ENCODE measurements at places on chromosomes 16 and 17.

- no peak for DNase-seq
Measured at GRCh38 chr17:6105649-6106007, 35.4 kb downstream of the WSCD1 start.

GRCh38 chr17:74893936-74894671, 671 bp upstream of the FADS6 start:
- no peak for DNase-seq

GRCh38 chr16:26070302-26071100, 378.7 kb downstream of the HS3ST4 start:
- DNase-seq = no peak

DNA sequence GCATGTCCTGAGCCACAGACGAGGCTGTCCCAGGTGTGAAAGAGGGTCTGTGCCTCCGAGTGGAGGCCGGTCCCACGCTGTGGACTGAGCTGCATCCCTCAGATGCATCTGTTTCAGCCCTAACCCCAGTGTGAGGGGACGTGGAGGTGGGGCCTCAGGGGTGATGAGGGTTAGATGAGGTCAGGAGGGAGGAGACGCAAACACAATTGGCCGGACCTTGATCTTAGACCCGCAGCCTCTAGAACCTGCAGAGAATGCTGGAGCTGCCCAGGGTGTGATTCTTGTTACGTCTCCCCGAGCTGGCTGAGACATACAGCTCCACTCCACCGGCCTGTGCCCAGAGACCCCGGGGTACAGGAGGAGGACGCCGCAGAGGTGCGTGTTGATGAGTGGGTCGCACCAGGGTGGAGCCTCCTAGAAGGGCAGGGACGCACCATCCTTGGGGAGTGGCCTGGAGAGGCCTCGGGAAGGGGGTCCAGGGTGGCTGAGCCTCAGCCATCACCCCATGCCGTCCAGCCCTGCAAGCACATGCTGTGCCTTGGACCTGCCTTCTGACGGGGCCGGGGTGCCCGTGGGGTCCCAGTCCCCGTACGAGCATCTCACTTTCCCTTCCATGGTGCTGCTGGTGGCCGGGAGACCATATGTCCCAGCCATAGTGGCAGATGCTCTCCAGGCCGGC, 16.6 kb upstream of the C1QTNF8 start:
- DNase-seq = no peak

- DNase-seq = no peak
Measured at GRCh38 chr16:88430524-88431446, 22.3 kb upstream of the ZFPM1 start.

DNA sequence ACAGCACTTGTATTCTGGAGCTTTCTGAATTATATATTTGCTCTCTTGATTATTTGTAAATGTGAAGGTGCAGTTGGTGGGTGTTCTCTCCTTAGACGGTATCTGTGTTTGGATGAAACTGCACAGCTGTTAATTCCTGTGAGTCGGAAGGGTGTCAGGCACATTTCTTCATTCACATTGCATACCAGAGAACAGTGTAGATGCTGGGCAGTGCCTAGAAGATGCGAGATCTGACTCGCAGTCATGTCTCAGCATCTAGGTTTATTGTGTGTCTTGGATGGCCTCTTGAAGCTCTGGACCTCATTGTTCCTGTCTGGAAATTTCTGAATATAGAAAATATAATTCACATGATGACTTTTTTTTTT, 61.2 kb downstream of the CLEC16A start:
- DNase-seq = peak; percentile 53

DNA sequence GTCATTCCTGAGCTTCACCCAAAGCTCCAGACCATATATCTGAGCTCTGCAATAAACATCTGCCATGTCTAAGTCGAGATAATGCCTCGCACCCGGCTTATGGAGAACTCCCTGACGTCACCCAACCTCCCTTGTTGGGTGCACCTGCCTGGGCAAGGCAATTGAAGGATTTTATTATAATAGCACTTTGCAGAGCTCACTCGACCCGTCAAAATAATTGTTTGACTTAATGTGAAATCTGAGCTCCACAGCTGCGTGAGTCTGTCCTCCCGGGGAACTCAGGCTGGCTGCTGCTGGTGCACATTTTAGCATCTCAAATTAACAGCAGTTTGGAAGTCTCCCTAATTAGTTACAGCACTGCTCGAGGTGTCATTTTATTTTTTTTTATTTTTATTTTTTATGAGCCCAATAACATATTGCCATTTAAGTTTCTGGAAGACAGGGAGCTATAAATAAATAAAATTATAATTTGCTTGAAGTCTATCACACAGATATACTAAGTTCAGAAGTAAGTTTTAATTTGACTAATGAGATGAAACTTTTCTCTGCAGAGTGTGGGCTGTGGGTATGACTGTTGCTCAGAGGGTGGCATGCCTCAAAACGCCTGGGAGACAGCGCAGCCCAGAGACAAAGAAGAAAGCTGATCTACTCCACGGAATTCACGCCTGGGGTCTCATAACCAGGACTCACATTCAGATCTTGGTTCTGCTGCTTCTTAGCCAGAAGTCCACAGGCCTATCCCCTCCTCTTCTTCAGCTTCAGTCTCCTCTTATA, 401.4 kb upstream of the C16orf82 start:
- DNase-seq = no peak

GRCh38 chr17:42202696-42203095, 8.4 kb upstream of the GHDC start:
- DNase-seq = peak; percentile 82

DNA sequence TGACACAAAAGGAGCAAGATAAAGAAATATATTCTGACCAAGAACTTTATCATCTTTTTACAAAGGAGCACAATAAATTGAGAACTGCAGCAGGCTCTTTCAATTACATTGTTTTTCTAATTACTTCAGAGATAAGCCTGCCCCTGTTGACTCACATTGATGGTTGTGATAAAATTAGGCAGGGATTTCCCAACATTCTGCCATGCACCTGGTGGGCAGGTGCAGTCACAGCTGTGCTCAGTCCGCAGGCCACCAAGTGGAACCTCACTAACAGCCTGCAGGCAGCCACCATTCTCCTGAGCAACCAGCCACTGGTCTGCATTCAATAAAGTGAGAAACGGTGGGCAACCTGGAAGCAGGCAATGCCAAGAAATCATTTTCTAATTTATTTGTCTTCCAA, 5.1 kb downstream of the FANCA start:
- no peak for DNase-seq

- DNase-seq = no peak
Measured at GRCh38 chr17:8927395-8927794, 38.1 kb downstream of the PIK3R5 start.

DNA sequence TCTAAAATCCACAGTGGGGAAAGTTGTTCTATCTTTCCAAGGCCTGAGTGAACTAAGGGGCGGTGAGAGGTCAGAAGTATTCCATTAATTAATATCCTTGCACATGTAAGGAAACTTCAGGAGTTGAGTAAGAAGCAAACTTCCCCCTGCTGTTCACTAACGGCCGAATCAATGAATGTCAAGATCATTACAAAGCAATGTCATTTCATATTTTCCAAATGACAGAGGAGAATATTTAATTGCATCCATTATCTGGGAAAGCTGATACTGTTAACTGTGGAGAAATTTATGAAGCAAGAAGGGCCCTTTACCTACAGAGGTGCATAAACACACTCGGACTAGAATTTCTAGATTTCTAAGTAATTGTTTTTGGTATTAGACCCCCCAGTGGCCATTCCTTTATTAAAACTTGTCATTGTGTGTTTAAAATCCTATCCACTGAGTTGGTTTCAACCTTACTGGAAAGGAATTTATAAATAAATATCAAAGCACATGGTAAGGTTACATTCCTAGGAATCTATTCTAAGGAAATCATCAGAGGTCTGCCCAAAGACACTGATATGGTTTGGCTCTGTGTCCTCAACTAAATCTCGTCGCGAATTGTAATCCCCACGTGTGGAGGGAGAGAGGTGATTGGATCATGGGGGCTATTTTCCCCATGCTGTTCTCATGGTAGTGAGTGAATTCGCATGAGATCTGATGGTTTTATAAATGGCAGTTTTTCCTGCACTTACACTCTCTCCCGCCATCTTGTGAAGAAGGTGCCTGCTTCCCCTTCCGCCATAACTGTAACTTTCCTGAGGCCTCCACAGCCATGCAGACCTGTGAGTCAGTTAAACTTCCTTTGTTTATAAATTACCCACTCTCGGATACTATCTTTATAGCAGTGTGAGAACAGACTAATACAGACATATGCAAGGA, 20.4 kb upstream of the SMURF2 start:
- peak; percentile 60 for DNase-seq

DNA sequence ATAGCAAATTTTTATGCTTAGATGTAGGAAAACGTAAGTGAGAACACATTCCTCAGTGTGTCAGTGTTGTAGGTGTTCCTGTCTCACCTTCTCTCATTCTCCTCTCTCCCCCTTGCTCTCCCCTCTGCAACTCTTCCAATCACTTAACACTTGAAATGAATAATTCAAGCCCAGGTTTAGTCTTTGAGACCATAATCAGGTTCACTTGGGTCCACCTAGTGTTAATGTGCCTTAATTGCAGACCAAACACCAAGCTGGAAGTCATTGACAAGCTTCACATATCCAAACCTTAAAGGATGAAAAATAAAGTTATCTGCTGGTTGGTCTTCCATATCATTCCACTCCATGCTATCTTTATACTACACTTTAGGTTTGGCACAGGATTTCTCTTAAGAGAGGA, 37.0 kb downstream of the STXBP4 start:
- peak; percentile 31 for DNase-seq

DNA sequence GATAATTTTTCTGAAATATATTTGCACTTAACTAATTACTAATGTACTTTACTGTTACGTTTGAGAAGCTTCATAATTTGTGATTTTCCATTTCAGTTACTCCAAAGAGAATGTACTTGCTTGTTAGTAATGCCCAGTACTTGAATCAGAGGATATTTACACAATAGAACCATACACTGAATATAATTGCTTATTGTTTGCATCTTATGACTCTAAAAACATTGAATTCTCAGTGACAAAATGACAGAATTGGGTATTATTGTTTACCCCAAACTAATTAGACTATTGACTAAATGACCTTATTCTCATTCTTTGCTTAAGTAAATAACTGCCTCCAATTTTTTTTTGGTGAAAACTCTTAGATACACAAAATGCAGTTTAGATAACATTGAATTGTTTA, 8.9 kb downstream of the CCP110 start:
- no peak for DNase-seq

- peak; percentile 17 for DNase-seq
Measured at GRCh38 chr16:84054916-84055315, 12.3 kb upstream of the SLC38A8 start.

DNA sequence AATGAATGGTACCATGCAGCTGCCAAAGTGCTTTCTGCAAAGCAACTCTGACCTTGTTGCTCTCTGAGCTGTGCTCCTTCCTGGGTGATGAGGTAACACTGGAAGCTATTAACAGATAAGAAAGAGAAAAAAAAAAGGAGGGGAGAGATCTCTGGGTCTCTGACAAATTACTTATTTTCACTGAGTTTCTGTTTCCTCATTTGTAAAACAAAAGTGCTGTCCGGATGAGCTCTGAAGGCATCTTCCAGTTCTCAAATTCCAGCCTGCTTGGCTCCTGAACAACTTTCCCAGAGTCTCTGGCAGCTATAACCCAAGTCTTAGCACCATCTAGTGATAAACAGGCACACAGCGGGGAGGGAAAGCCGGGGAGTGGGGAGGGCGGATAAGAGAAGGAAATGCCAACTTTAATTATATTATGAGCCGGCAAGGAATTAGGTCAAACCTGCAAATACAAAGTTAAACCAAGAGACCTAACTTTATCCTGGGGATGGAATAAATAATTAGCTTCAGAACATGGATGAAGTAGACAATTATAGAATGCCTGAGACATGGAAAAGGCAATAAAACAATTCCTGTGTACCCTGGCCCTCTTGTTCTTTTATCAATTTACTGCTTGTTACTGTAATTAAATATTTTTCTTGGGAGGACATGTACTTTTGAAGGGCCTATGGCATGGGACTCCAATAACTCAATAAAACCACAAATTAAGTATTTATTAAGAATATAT, 61.3 kb upstream of the KIFC3 start:
- DNase-seq = peak; percentile 93

- peak; percentile 72 for DNase-seq
Measured at GRCh38 chr16:59060207-59060606, 326.1 kb upstream of the GOT2 start.

DNA sequence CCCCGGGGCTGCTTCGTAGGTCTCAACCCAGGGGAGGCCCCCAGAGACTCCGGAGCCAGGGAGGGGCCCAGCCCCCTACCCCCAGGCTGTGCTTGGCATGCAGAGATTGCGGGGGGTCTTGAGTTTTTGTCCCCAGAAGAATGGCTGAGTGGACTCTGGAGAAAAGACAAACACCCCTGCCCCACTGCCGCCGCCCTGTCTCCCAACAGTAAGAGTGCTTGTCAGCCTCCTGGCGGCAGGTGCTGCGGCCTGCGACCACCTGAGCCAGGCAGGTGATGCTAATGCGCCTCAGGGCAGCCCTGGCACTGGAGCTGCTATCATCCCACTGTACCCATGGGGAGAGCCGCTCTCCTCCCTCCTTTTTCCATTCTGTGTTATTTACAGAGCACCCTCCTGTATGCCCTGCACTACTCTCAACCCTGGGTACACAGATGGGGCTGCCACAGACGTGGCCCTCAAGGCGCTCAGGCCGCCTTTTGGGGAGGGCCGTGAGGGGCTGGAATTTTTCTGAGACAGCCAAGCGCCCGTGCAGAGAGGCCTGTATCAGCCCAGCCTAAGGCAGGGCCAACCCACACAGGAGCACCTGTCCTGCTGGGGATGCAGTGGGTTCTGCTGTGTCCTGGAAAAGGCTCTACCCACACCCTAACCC, 2.6 kb upstream of the IL17C start:
- DNase-seq = no peak

GRCh38 chr17:3539881-3540540, 17.6 kb downstream of the TRPV3 start:
- DNase-seq = no peak

DNA sequence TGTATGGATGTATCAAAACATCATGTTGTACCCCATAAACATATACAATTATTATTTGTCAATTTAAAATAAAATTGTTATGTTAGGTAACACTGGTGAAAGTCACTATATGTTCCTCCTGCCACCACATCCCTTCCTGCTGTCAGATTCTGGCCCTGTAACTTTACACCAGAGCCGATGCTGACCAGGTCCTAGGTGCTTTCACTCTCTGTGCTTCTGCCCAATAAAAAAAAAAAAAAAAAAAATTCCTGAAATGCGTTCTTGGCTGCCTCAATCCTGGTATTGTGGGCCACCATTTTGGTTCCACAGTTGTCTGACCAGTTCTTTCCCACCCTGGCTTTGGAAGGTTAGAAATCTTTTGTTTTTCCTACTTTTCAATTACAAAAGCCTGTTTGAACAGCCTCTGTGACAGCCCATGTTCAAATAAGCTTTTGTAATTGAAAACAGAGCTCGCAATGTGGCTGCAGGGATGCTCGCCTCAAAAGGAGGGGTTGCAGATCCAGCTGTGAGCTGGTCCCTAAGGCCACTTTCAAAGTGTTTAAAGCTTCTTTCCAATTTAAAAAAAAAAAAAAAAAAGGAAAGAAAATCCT, 831.0 kb upstream of the EEF2KMT start:
- no peak for DNase-seq

DNA sequence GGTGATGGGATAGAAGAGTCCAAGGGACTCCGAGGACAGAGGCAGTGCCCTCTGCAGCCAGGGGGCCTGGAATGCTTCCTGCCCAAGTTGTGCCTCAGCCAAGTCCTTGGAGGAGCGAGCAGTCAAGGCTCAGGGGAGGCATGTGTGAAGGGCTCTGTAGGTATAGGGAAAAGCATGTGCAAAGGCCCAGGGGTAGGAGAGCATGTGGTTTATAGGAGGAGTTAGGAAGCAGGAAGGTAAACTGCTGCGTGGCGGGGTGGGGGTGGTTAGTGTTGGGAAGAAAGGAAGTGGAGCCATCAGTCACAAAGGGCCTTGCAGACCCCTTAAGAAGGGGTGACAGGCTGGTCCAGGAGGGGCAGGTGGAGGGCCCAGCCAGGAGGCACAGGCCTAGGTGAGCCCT, 7.2 kb downstream of the POLR3E start:
- DNase-seq = no peak
